ENCODE measurements at places on chromosomes 1 and 21.
A peak's percentile ranks its signal among the peaks of the same experiment; 100 is the strongest.

DNA sequence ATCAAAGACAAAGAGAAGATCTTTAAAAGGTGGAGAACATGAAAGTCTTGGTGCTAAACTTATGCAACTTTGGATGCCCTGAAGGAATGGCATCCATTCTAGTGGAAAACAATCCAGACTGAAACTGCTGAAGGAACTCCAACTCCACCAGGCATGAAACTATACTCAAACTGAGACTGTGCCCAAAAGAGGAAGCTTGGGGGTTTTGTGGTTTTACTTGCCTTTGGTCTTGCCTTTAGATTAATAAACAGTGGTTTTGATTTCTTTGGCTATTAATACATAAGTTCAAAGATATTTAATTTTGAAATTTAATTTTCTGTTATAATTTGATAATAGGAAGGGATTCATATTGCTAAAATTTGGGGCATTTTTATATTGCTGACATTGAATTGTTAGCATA is 17.4 kb upstream of the SLC30A10 start:
- no peaks in the 10 kb centered on the region for H3K27me3 ChIP-seq
- no peak for DNase-seq
- no peak overlapping the region for H3K4me3 ChIP-seq
- no peaks in the 10 kb centered on the region for H3K36me3 ChIP-seq
- H3K4me1 ChIP-seq, result no peaks in the 10 kb centered on the region

DNA sequence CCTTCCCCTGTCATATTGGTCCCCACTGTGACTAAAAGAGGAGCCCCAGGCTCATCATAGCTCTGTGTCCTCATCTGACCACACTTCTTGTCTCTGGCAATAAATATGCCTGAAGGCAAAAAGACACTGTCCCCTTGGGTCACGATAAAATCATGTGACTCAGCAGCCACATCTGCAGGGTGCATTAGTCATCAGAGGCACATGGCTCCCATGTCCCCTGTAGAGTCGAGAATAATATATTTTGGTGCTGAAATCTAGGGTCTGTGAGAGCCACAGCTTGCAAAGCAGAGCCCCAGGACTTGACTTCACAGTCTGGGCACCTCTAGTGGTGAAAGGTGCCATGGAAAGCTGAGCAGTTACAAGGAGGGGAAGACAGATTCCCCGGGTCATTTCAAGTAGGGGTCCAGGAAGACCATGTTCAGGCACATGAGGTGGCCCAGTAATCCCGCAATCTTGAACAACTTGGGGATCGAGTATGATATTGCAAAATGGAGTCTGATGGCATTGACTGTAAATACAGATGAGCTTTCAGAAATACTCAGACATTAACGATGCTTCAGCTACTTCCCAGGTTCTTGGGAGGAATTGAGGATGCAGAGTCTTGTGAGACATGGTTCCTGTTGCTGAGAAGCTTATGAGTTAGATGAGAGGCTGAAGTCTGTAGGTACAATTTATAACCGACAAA is 68.6 kb downstream of the SLC35F3 start:
- no peak for DNase-seq
- no peak overlapping the region for H3K4me3 ChIP-seq
- no peaks in the 10 kb centered on the region for H3K4me1 ChIP-seq
- no peak overlapping the region for H3K27ac ChIP-seq

GRCh38 chr1:33379631-33380354 is 51.1 kb downstream of the PHC2 start:
- H3K27me3 ChIP-seq, result peaks cover 5% of the 10 kb centered on the region
- H3K36me3 ChIP-seq, result peaks cover 3% of the 10 kb centered on the region
- no peak overlapping the region for H3K4me3 ChIP-seq
- no peak overlapping the region for H3K27ac ChIP-seq
- peaks cover 3% of the 10 kb centered on the region for H3K4me1 ChIP-seq

DNA sequence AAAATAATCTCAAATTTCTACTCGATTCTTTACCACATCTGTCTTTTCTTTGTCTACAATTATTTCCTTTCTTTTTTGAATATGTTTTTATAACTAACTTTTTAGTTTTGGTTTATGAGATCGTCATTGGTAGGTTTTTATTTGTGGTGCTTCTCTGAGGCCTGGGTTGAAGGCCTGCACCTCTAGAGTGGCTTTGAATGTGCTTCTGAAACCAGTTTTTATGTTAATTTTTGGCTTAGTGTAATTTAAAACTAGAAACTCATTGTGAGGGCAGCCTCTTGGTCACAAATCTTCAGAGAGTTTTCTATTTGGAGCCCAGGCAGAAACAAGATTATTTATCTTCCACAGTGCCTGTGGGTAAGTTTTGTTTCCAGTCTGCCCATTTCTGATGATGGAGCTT is 187.0 kb downstream of the GPATCH2 start:
- H3K36me3 ChIP-seq, result peaks cover 8% of the 10 kb centered on the region
- no peak for DNase-seq
- H3K4me3 ChIP-seq, result no peak overlapping the region
- no peak overlapping the region for H3K27ac ChIP-seq
- peaks cover 2% of the 10 kb centered on the region for H3K4me1 ChIP-seq

DNA sequence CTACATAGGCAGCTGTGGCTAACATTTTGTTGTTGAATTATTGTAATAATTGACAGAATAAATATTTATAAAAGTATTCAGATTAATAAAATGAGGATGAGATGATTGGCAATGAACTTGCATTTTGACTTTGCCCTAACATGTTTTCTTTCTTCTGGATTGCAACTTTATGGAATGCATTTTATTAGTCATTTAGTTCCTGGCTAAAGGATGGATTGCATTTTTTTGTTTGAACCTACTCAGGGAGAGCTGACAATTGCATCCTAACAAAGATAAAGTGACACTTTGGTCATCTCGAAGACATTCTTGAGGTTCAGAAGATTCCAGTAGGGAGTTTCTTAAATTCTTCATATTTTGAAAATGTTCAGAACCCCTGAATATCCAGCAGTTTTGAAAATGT is 37.5 kb downstream of the PGM1 start:
- H3K27ac ChIP-seq, result no peak overlapping the region
- no peaks in the 10 kb centered on the region for H3K27me3 ChIP-seq

GRCh38 chr1:32825181-32825580 is 7.7 kb downstream of the S100PBP start:
- peaks cover 14% of the 10 kb centered on the region for H3K36me3 ChIP-seq
- H3K27ac ChIP-seq, result no peak overlapping the region
- H3K4me1 ChIP-seq, result no peaks in the 10 kb centered on the region
- DNase-seq, result no peak
- peaks cover 2% of the 10 kb centered on the region for H3K27me3 ChIP-seq

GRCh38 chr1:29237852-29238619 is 1.7 kb downstream of the PTPRU start:
- peak overlapping the region; percentile 91 for H3K4me3 ChIP-seq
- H3K27ac ChIP-seq, result no peak overlapping the region
- H3K27me3 ChIP-seq, result peaks cover 31% of the 10 kb centered on the region
- peaks cover 20% of the 10 kb centered on the region for H3K4me1 ChIP-seq
- H3K36me3 ChIP-seq, result peaks cover 10% of the 10 kb centered on the region
- peak; percentile 38 for DNase-seq

DNA sequence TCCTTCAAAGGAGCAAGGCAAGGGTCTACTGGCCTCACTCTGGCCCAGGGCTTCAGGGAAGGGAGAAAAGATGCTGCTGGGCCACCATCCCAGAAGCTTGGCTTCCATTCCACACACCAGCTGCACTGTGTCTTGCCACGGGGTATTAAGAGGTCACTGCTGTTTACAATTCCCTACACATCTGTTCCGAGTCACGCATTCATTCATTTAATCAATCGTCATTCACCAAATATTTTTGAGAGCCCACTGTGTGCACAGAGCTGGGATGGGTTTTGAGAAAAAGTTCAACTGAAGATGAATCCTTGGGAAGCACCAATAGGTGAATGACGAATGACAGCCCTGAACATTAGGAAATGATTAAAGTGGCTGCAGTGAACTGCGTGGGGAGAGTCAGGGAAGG is 101.7 kb downstream of the NAV1 start:
- H3K27me3 ChIP-seq, result peaks cover 14% of the 10 kb centered on the region
- no peak for DNase-seq
- no peak overlapping the region for H3K27ac ChIP-seq
- H3K36me3 ChIP-seq, result peaks cover 30% of the 10 kb centered on the region
- no peak overlapping the region for H3K4me3 ChIP-seq

DNA sequence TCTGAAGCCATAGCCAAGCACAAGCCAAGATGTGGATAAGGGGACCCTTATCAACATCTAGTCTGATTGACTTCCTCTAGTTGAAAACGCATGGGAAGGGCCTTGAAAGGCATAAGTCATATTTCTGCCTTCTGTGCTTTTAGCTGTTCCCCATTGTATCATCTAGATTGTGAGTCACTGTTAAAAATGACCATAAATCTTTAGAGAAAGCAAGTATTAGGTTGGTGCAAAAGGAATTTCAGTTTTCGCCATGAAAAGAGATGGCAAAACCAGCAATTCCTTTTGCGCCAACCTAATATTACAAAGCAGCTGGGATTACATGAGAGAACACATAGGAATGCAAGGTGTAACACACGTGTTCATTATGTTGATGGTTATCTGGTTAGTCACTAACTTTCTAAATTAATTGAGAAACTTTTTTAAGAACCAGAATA is 63.6 kb downstream of the CLIC6 start:
- no peak for DNase-seq
- H3K27ac ChIP-seq, result no peak overlapping the region
- H3K27me3 ChIP-seq, result no peaks in the 10 kb centered on the region
- H3K4me1 ChIP-seq, result no peaks in the 10 kb centered on the region
- no peak overlapping the region for H3K4me3 ChIP-seq

DNA sequence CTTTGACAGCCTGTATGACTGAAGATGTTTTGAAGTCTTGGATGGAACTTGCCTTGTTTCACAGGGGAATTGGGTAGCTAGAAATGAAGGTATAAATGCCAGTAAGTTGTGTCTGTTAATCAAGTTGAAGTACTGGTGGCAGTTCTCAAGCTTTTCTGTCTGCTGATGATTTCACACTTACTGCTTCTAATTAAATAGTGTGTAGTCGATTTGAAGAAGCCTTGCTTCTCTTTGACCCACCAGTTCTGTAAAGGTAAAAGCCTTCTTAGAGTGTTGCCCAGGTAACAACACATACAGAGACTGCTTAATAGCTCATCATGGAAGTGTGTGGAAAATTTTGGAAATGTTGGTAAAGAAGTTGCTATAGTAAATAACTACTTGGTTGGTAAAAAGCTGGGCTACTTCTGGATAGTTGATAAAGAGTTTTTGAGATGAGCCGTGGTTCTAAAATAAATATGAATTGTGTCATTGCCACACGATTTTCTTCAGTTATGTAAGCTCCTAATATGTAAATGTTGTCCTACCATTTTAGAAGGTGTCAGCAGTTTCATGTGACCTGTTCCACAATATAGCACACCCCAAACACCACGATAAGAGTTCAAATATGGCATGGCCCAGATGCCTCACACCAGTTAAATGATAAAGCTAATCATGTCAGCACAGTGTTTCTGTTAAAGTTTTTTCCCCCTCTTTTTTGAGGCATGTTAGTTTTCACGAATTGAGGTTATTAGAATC is 7.4 kb downstream of the RABGAP1L start:
- no peak overlapping the region for H3K4me3 ChIP-seq
- no peaks in the 10 kb centered on the region for H3K27me3 ChIP-seq
- no peak for DNase-seq
- no peaks in the 10 kb centered on the region for H3K36me3 ChIP-seq

DNA sequence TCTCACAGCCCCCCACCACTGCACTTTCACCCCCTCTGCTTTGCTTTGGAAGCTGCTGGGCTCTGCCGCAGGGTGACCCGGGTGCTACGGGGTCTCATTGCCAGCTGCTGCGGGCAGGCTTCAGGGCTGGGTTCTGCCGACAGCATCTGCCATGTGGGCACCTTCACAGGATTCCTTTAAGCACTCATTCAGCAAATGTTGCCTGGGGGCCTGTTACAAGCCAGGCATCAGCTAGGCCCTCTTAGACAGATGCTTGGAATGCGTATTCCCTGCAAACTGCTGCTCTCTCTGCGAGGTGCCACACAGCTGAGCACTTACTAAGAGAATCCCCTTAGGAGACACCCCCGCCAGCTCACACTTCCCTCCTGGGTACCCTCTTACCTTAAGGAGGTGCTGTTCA is 29.2 kb downstream of the COL16A1 start:
- H3K4me1 ChIP-seq, result peaks cover 8% of the 10 kb centered on the region
- H3K36me3 ChIP-seq, result no peaks in the 10 kb centered on the region
- no peak overlapping the region for H3K27ac ChIP-seq
- no peak for DNase-seq
- H3K4me3 ChIP-seq, result no peak overlapping the region

GRCh38 chr1:212794561-212795014 is 2.9 kb downstream of the TATDN3 start:
- peaks cover 27% of the 10 kb centered on the region for H3K4me1 ChIP-seq
- H3K27ac ChIP-seq, result peak overlapping the region; percentile 91
- peak overlapping the region; percentile 21 for H3K4me3 ChIP-seq
- no peak for DNase-seq
- peaks cover 1% of the 10 kb centered on the region for H3K27me3 ChIP-seq
- peaks cover 5% of the 10 kb centered on the region for H3K36me3 ChIP-seq

GRCh38 chr1:160901768-160902167 is 16.8 kb upstream of the ITLN1 start:
- H3K36me3 ChIP-seq, result no peaks in the 10 kb centered on the region
- H3K27me3 ChIP-seq, result no peaks in the 10 kb centered on the region
- no peak overlapping the region for H3K4me3 ChIP-seq
- no peak for DNase-seq
- H3K4me1 ChIP-seq, result peaks cover 24% of the 10 kb centered on the region

GRCh38 chr1:16459352-16459925 is 18.9 kb downstream of the NECAP2 start:
- no peak overlapping the region for H3K4me3 ChIP-seq
- peaks cover 49% of the 10 kb centered on the region for H3K36me3 ChIP-seq
- no peak overlapping the region for H3K27ac ChIP-seq
- H3K4me1 ChIP-seq, result peaks cover 4% of the 10 kb centered on the region
- no peaks in the 10 kb centered on the region for H3K27me3 ChIP-seq

- peaks cover 4% of the 10 kb centered on the region for H3K4me1 ChIP-seq
- no peaks in the 10 kb centered on the region for H3K36me3 ChIP-seq
- no peak overlapping the region for H3K27ac ChIP-seq
- no peaks in the 10 kb centered on the region for H3K27me3 ChIP-seq
- DNase-seq, result no peak
- no peak overlapping the region for H3K4me3 ChIP-seq
Observed at GRCh38 chr1:23408797-23409290, 15.7 kb downstream of the TCEA3 start.

DNA sequence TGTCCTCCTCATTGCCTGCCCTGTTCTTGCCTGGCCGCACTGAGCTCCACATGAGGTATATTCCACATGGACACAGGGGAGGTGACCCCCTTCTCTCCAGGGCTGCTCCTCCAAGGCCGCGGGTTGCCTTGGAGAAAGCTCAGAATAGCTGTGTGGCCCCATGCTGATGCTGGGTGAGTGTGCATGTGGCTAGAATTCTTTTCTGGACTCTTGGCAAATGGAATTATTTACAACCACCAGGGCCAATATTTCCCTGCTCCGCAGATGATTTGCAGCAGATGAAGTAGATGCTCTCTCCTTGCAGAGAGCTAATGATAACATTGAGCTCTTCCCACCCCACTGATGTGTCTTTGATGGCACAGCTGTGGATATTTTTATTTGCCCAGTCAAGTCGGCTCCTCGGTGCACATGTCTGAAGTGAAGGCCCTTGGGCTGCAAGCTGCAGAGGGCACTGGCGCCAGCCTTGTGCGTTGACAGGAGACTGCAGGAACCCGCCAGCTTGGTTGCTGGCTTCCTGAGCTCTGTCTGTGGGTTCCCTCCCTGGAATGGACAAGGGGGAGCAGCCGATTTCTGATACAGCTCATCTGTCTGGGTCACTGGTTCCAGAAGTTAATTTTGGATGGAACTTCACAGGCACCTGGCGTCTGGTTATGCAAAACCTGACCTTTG is 404.7 kb upstream of the VAMP3 start:
- no peak overlapping the region for H3K27ac ChIP-seq
- H3K4me3 ChIP-seq, result no peak overlapping the region
- no peaks in the 10 kb centered on the region for H3K4me1 ChIP-seq
- DNase-seq, result no peak
